ENCODE measurements at places on chromosomes 16 and 17.
A peak's percentile ranks its signal among the peaks of the same experiment; 100 is the strongest.

GRCh38 chr16:76926595-76926994 is 264.4 kb upstream of the MON1B start:
- no peak for DNase-seq

DNA sequence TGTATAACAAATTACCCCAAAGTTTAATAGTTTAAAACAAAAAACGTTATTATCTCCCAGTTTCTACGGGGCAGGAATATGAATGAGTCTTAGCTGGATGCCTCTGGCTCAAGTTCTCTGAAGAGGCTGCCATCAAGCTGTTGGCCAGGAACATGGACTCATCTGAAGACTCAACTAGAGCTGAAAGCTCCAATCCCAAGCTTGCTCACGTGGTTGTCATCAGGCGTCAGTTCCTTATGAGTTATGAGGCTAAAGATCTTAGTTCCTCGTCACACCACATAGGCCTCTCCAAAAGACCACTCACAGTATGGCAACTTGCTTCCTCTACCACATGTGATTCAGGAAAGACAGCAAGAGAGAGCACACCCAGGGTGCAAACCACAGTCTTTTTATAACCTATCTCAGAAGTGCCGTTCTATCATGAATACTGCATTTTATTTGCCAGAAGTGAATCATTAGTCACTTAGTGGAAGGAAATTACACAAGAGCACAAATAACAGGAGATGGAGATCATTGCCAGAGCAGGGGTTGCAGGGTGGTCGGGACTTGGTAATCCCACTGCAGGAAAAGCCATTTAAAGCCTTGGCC is 48.7 kb upstream of the NLK start:
- no peak for DNase-seq

GRCh38 chr17:63798572-63799106 is 24.7 kb downstream of the DDX42 start:
- DNase-seq: no peak

GRCh38 chr16:47966325-47966724 is 189.5 kb downstream of the ABCC12 start:
- DNase-seq: no peak

DNA sequence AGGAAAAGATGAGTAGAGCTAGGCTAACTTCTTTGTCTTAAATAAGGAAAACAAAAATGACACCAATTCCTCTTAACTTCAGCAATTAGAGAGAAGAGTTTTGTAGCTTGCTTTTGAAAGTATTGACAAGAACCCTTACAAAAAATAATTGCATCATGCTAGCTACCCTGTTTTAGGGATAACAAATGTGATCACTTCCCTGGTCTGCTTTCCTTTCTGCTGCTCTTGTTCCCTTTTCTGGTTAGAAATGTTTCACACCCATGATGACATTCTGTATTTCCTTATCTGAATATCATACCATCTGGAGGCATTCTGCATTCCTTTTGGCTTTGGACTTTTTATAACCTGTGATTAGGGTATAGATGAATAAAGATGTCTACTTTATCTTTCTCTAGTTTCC is 9.9 kb upstream of the SMIM36 start:
- no peak for DNase-seq

- no peak for DNase-seq
Observed at GRCh38 chr17:75128694-75129505, 2.6 kb downstream of the NT5C start.

GRCh38 chr16:56580391-56581048 is 8.8 kb upstream of the MT3 start:
- peak; percentile 33 for DNase-seq

GRCh38 chr16:78490847-78491246 is 391.4 kb downstream of the WWOX start:
- no peak for DNase-seq

DNA sequence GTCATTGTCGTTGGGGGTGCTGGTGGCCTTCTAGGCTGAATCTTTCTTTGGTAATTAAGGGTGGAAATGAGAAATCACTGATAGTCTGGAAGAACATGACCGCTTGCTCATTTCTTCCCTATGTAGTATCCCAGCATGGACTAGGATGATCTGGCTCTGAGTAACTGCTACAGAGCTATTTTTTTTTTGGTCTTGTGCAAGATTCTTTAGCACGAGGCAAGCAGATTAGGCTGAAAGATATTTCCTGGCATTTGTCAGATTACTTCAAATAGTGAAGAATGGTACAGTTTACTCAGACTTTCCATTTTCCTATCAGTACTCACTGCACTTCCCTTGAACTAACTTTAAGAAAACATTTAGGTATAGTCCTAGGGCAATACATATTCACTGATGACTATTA is 89.0 kb downstream of the SYCE1L start:
- DNase-seq: no peak

DNA sequence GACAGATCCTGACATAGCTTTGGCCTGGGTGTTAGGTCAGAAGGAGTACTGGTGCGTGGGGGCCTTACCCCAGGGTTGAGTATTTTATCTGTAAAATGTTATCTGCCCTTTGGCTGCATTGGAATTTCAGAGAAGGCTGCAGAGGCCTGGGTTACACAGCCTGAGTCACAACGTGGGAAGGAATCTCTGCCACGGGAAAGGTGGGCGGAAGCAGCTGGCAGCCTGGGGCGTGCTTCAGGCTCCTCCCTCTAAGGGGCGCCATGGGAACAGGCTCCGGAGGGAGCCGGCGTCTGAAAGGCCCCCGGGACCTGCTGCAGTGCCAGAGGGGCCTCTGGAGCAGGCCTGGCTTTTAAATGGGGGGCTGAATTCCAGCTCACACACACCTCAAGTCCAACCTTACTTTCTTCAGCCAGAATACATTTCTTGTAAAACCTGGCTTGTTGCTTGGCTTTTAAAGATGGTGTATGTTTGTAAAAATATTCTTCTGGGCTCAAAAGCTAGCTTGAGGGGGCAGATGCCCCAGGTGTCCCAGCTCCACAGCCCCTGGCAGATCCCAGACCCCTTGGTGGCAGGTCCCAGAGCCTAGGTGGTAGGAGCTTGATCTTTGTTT is 142.2 kb downstream of the RAB11FIP4 start:
- DNase-seq: peak; percentile 83

DNA sequence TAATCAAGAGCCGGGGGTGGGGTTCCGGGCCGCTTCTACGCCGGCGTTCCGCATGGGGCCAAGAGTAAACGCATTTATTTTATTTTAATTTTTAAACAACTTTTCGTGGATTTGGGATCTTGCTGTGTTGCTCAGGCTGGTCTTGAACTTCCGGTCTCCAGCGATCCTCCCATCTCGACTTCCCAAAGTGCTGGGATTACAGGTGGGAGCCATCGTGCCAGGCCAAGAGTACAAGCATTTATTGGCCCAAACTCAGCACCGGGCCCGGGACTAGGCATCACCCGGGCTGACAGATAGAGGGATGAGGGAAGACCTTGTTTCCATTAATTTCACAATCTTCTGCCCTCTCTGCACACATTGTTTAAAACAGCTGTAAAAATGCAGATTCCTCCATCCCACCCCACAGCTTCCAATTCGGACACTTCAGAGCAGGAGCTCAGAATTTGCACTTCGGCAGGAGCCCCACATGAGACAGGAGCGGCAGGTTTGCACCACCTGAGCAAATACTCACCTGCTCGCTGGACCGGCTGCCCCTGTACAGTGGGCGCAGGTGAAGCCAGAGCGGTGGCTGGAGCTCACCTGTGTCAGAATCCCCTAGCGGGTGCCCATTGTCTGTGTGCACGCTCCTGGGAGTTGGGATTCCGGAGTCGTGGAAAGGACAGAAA is 663 bp upstream of the GINS2 start:
- peak; percentile 53 for DNase-seq

GRCh38 chr16:1109648-1110047 is 13.6 kb upstream of the C1QTNF8 start:
- DNase-seq: no peak

GRCh38 chr16:54829691-54830090 is 101.0 kb upstream of the IRX5 start:
- DNase-seq: no peak

Data from ELF-1 (cell line).